Non-pigmented ciliary epithelial cell (primary cell): ENCODE measurements at places on chromosomes 7 and 10.

GRCh38 chr10:128751284-128751683 is 625.1 kb upstream of the MKI67 start:
- DNase-seq: no peak

GRCh38 chr10:106083572-106083971 is 1080.9 kb downstream of the SORCS1 start:
- no peak for DNase-seq

DNA sequence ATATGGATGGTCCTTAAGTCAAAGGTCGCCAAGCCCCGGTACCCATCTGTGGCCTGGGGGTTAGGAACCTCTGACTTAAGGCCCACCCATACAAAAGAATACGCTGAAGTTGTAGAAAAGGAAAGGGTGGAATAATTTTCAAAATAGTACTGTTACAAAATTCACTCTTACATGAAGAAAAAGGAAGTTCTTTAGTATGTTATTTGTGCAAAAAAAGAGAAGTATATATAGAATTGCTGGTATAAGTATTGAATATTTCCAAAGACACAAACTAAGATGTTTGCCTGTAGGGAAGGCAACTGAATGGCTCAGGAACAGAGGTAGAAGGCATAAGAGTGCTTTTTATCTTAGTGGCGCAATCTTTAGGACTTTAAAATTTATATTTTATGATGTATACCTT is 78.7 kb downstream of the PRLHR start:
- no peak for DNase-seq

GRCh38 chr10:69665474-69666320 is 35.6 kb downstream of the FAM241B start:
- DNase-seq: no peak

GRCh38 chr10:49543604-49544003 is 4.7 kb upstream of the ERCC6 start:
- DNase-seq: no peak

DNA sequence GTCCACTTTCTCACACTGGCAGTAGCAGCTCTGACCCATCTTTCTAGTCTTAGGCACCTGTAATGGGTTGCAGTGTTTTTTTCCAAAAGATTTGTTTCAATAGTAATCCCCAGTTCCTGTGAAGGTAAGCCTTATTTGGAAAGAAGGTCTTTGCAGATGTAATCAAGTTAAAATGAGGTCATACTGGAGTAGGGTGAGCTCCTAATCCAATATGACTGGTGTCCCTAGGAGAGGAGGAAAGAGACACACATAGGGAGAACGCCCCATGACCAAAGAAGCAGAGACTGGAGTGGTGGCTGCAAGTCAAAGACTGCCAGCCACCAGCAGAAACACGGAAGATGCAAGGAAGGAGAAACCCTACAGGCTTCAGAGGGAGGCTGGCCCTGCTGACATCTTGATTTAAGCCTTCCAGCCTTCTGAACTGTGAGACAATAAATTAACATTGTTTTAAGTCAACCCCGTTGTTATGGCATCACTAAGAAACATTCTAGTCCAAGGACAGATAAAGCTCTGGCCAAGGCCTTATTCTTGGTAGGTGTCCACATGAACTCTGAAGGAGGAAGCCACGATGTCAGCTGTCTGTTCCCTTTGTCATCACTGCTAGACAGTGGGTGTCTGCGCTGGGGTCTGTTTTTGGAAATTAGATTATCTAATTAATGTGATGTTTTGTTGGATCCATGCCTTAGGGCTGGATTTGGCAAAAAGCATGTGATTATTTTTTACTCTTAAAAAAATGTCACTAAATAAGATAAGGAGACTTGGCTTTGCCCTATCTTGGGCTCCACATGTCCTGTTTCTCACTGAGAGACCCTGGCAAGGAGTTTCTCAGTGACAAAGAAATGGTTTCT is 214.9 kb downstream of the KCNMA1 start:
- no peak for DNase-seq
